Stimulated activated CD4-positive, alpha-beta T cell treated with anti-CD3 and anti-CD28 coated beads, TNF-alpha, amount 100 ng/mL, for 4 hours (primary cell): ENCODE measurements at places on chromosomes 3 and 15.

DNA sequence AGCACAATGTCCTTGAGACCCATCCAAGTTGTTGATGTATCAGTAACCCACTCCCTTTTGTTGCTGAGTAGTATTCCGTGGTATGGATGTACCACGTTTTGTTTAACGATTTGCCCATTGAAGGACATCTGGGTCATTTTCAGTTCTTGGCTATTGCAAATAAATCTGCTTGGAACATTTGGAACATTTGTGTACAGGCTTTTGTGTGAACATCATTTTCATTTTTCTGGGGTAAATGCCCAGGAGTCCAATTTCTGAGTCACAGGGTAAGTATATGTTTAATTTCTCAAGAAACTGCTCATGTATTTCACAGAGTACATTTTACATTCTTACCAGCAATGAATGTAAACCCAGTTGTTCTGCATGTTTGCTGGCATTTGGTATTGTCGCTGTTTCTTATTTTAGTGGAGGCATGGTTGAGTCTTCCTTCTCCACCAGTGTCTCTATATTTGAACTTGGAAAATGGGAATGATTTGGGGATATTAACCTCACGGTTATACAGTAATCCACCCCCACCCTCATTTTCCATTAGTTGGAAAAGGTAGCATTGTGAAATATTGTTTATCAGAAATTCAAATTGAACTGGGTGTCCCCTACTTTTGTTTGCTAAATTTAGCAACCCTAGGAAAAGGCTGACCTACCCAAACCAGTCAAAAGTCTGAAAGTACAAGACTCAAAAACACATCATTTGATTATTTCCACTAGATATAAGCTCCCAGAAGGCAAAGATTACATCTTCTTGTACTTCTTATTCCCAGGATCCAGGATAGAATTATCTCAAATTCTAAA, 30.8 kb downstream of the POMGNT2 start:
- DNase-seq, result no peak

- DNase-seq, result no peak
These were observed 90.1 kb upstream of the BHLHE40 start for GRCh38 chr3:4888913-4889846.

DNA sequence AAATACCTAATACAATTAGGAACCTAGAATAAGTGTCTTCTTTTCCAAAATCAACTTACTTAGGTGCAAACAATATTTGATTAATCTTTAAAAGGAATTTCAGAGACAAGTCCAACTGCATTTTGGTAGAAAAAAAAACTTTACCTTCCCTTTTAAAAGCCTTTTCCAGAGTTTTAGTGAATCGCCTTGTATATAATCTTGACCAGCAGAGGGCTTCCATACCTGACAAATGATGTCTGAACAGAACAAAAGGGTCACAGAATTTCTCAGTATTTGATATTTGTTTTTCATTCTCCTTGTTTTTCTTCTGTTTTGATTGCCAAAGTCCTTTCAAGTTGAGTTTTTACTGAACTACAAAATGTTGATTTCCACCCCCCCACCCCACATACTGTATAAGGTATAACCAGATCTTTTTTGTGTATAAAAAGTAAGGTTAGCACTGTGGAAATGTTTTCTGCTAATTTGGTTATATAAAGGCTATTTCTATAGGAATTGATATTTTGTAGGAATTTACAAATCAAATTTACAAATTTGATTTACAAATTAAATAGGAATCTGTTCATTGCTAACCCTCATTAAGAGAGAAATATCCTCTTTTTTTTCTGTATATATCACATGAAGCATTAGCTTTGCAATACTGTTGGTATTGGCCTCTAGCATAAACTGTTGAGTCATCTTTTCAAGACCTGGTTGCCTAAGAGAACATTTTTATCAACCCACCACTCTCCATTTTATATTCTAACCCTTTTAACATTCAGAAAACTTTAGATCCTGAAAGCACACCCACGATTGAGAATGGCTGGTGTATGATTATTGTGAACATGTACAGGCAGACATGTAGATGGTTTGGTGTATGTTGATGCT, 464.1 kb upstream of the RARB start:
- DNase-seq, result no peak

GRCh38 chr3:194028434-194029004, 107.4 kb upstream of the HES1 start:
- no peak for DNase-seq
